Naive thymus-derived CD4-positive, alpha-beta T cell (primary cell): ENCODE measurements at places on chromosomes 16 and 17. TPM values are rescaled to one million over a fixed set of nuclear protein-coding genes. Genes with fewer than 3 reads are reported as not detected.

NPTX1 gene
- total RNA-seq = 85.5 and 98.0 TPM in 2 replicates

- no peaks in the 10 kb centered on the region for H3K4me1 ChIP-seq
- no peak overlapping the region for H3K27ac ChIP-seq
- no peaks in the 10 kb centered on the region for H3K27me3 ChIP-seq
- no peak overlapping the region for H3K4me3 ChIP-seq
Observed at GRCh38 chr16:87149051-87149450, 168.1 kb downstream of the C16orf95 start.

DNA sequence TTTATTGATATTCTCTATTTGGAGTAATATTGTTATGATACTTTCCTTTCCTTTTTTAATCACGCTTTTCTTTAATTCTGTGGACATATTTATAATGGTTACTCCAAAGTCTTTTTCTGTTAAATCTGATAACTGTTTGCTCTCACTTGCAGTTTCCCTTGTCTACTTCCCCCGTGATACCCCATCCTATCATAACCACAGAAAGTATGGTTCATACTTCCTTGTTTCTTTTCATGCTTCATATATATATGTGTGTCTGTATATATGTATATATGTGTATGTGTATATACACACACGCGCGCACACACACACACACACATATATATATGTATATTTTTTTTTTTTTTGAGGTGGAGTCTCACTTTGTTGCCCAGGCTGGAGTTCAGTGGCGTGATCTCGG, 23.5 kb downstream of the SPECC1 start:
- no peak for DNase-seq
- H3K27me3 ChIP-seq = no peaks in the 10 kb centered on the region
- no peak overlapping the region for H3K27ac ChIP-seq
- H3K4me3 ChIP-seq = no peak overlapping the region
- H3K4me1 ChIP-seq = no peaks in the 10 kb centered on the region

DNA sequence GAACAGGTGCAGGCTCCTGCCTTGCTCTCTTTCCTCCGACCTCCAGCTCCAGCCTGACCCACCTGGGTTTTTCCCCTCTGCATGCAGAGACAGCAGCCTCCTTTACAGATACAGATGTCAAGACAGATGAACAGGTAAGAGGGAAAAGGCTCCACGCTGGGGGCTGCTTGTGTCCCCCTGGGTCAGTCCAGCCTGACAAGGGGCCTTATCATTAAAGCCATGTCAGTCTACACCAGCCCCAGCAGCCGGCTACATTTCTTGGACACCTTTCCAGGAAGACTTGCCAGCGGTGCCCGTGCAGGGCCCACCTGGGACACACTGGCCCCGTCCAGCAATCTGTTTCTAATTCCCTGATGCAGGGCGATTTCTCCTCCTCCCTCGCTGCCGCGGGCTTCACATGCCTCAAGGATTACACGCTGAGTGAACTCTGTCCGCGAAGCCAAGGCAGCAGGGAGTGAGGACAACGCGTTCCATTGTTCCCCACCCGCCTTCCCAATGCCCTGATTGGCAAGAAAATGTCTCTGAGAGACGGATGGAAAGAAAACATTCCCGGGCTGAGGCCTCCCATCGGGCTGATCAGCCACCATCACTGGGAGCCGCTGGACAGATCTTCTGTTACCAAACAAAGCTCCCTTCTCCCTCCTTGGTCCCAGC, 184.7 kb downstream of the C16orf95 start:
- no peaks in the 10 kb centered on the region for H3K27me3 ChIP-seq
- no peak for DNase-seq
- no peak overlapping the region for H3K4me3 ChIP-seq

TEX14 gene
- total RNA-seq = 2.4 TPM

GNPTG gene
- 43.0 TPM for total RNA-seq

DNA sequence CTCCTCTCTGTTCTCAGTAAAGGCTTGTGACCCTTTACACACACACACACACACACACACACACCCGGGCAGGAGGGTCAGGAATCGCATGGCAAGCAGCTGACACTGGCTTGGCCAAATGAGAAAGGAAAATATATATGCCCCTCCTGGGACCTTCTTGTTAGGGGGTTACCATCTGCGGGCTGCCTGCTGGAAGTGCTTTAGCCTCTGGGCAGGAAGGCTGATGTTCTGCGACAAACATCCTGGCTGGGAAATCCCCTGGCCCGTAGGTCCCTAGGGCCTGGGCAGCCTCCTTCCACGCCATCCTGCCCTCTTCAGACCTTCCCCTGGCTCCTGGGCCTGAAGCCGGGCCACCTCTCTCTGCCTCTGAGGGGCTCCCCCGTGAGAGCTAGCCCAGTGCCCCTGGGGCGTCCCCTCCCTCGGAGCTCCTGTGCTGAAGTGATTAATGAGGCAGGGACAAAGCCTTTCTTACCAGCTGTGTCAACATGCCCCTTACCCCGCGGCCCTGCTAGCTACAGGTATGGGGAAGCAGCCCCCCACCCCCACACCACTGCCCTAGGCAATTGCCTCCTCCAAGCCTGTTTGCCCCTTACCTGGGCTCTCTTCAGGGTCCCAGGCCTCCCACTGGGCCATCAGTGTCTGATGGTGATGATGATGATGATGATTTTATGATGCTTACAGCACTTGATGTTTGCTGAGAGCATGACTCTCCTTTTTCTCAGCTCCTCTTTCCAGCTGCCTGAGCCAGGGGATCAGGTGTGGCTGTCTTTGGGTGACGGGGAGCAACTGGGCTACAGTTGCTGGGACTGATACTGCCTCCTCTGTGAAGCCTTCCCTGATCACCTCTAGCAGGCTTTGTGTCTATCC, 32.8 kb upstream of the ETV4 start:
- no peak for DNase-seq
- no peak overlapping the region for H3K27ac ChIP-seq
- no peak overlapping the region for H3K4me3 ChIP-seq
- H3K36me3 ChIP-seq = no peaks in the 10 kb centered on the region

- peaks cover 14% of the 10 kb centered on the region for H3K4me1 ChIP-seq
- DNase-seq = no peak
- no peaks in the 10 kb centered on the region for H3K27me3 ChIP-seq
- no peak overlapping the region for H3K27ac ChIP-seq
- H3K36me3 ChIP-seq = peaks cover 11% of the 10 kb centered on the region
Observed at GRCh38 chr16:15586716-15587115, 56.2 kb downstream of the MARF1 start.
